Posterior cingulate gyrus (tissue), 11 donors: ENCODE measurements at places on chromosomes 5 and 9.

DNA sequence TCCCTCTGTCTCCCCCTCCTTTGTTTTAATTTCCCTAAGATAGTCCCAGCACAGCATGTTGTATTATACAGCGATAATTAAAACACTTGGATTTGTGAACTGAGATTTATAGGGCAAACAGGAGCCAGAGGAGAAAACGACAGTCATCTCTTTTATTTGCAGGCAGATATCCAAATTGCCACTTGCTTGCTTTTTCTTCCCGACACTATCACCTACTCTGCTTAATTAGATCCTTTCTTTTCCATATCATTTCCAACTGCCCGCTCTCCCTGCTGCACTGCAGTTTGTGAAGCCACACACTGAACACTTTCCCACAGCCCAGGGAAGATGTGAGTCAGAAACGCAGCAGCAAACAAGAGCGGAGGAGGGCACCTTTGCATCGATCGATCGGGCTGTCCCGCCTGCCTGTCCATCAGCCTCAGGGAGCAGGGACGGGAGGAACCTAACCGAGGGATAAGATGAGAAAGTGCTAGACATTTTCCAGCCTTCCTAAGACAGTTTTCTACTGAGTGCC, 35.8 kb upstream of the SPRY4 start:
- DNase-seq, result no peak

- DNase-seq, result no peak
Observed at GRCh38 chr5:6598351-6598900, 34.4 kb downstream of the NSUN2 start.

- DNase-seq, result no peak
Observed at GRCh38 chr5:127863610-127864395, 160.6 kb downstream of the CCDC192 start.

GRCh38 chr9:84239343-84239742, 101.2 kb downstream of the SLC28A3 start:
- no peak for DNase-seq

GRCh38 chr5:139181835-139182452, 16.2 kb downstream of the SIL1 start:
- DNase-seq, result no peak

DNA sequence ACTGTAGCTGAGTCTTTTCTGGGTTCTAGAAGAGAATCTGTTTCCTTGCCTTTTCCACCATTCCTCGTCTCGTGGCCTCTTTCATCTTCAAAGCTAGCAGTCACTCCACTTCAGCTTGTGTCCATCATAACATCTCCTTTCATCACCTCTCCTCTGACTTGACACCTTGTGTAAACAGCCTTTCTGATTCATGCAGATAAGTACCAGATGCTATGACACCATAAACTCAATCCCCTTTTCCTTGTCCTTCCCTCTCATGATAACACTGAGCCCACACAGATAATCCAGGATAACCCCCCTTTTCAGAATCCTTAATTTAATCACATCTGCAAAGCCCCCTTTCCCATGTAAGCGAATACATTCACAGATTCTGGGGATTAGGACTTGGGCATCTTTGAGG, 95.5 kb downstream of the SNX24 start:
- DNase-seq, result no peak

DNA sequence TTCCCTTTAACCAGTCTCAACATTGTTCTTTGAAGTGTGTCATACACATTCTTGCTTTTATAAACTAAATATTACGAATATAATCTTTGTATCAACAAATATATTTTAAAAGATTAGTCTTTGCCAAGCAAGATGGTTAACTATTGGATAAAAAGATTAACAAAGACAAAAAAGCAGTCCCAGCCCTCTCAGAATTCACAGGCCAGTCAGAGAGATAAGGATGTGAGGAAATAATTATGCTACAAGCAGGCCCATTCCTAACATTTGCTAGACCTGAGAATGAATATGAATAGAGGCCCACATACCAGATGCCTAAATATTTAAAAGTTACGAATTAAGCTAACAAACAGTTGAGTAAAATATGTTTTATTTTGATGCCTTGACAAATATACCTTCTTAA, 457.7 kb downstream of the CETN3 start:
- no peak for DNase-seq

GRCh38 chr5:103867857-103868598, 305.4 kb upstream of the NUDT12 start:
- no peak for DNase-seq

DNA sequence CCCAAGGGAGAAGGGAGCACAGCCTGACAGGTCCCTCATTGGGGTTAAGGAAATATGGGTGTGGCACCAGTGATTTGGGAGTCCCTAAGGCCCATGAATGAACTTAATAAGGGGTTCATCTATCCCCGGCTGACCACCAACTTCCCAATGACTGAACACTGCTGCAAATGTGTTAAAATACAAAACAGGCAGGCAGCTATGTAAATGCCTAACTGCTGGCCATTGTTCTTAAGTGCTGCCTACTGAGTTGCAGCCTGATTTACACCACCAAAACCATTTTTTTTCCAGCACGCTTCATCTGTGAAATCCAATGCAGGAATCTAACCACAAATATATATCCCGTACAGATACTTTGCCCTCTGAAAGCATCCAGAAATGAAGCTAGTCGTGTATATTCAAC, 478.5 kb downstream of the PTPRD start:
- DNase-seq, result no peak

DNA sequence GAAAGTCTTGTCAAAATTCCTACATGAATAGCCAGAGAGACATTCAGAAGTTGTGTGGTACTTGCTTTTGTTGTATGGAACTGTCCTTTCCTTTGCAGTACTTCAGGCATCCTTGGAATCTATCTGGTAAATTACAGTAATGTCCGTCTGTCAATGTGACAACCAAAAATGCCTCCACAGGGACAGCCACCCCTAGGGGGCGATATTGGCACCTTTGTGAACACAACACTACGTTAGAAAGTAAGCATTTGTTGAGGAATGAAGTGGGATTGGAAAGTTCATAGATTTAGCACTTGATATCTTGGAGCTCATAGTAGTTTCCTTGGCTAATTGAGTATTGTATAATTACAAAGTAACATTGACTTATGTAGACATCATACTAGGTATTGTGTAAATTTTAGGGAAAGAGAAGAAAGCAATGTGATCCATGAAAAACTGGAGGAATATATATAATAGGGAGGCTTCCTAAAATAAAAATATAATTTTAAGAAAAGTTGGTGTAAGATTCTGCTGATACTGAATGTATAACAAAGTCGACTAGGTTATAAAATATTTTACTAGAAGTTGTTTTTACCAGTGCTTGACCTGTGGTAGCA, 32.7 kb downstream of the TMEFF1 start:
- DNase-seq, result no peak

GRCh38 chr5:128649192-128649591, 111.1 kb upstream of the FBN2 start:
- no peak for DNase-seq

- DNase-seq, result no peak
Observed at GRCh38 chr5:38341056-38341455, 82.7 kb downstream of the EGFLAM start.

- DNase-seq, result no peak
Observed at GRCh38 chr5:6518298-6519057, 69.8 kb downstream of the UBE2QL1 start.

- DNase-seq, result no peak
Observed at GRCh38 chr9:83959061-83959460, 21.0 kb downstream of the HNRNPK start.

DNA sequence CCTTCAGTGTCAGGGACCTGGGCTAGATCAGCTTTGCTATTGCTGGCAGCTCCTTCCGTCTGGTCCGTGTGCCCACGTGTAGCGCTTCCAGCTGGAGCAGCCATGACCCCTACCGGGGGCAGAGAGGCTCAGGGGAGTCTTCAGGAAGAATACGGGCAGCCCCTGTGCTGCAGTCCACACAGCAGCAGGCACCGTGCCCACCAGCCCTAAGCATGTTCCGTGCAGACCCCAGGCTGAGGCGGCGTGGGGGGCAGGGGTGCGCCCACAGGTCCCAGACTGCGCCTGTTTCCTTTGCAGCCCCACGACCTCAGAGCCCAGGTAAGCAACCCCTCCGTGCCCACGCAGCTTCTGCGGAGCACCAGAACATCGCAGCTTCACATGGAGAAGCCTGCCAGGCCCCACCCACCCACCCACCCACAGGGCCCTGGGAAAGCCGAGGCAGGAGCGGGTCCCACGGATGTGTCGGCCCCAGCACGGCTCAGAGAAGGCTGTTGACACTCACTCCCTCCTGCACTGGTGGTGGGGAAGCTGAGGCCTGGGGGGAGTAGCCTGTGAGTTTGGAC, 83.1 kb downstream of the KCNT1 start:
- DNase-seq, result no peak

DNA sequence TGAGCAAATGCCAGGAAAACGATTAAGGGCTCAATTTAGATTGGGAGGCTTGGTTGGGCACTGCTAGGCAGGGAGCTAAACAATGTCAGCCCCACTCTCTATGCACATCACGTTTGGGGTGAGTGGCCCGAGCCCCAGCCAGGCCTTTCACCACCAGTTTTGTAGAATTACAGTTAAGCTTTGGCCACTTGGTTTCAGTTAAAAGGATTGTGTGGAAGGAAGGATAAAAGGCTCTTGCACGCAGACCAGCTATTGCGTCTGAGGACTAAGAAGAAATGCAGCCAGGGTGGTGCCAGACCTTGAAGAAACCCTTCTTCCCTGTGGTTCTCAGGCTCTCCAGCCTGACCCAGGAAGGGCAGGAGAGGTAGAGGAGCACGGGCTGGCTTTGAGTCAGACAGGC, 125.3 kb upstream of the SLC44A1 start:
- DNase-seq, result no peak

DNA sequence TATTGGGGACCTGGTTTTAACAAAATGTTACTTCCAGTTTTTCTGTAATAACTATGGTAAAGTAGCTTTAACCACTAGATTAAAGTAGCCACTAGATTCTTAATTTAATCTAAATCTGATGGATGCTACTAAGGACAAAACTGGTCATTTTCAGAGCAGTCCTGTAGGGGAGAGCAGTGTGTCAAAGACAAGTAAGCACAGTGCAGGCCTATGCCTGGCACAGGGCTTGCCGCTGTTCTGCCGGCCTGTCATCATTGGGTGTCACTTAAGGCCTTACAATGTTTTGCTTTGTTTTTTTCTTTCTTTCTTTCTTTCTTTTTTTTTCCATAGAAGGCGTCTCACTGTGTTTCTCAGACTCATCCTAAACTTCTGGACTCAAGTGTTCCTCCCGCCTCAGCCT, 53.0 kb upstream of the NXNL2 start:
- no peak for DNase-seq

GRCh38 chr5:172685091-172685490, 44.0 kb downstream of the NEURL1B start:
- no peak for DNase-seq

- DNase-seq, result peak; percentile 89
Observed at GRCh38 chr9:94639061-94639998, at the start of gene FBP1. TSS of gene FBP1 (minus strand) at chr9:94639518. CDS start at chr9:94639310, 208 bp downstream.

DNA sequence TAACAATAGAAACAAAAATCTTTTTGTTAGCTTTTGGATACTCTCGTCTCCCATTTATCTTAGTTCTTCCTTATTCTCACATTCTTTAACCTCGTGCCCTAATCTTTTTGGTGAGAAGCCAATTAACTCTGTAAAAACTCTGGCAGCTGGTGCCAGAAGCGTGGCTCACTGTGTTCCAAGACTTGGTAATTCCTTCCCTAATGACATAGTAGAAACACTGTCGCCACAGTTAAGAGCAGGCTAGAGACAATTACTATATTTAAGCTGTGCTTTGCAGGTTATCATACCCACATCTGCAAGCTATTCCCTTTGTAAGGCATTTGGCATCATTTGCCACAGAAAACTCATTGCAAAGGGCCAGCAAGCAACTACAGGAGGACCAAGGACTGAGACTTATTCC, 160.9 kb upstream of the PIK3R1 start:
- no peak for DNase-seq

DNA sequence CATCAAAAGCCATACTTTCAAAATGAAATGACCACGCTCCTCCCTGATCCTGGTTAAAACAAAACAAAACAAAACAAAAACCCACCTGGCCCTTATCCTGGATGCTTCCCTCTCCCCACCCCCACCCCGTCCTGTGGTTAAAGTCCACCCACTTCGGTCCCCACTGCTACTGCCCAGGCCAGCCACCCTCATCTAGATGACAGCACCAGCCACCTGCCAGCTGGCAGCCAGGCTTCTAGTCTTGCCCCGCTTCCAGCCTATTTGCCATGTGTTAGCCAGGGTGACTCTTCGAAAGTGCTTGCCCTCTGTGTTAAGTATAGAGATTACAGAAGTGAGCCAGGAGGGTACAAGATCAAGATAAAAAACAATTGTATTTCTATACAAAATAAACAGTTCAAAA, 27.5 kb upstream of the NCS1 start:
- no peak for DNase-seq

DNA sequence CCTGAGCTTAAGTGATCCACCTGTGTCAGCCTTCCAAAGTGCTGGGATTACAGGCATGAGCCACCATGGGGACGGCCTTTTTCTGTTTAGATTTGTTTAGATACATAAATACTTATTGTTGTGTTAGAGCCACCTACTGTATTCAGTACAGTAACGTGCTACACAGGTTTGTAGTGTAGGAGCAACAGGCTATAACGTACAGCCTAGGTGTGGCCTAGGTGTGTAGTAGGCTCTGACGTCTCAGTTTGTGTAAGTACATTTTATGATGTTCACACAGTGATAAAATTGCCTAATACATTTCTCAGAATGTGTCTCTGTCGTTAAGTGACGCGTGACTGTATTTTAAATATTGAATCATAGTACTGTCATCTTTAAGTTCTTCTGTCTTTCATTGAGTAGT, 84.1 kb downstream of the MELK start:
- DNase-seq, result no peak

- no peak for DNase-seq
Observed at GRCh38 chr5:148248894-148249293, 10.6 kb downstream of the MARCOL start.

DNA sequence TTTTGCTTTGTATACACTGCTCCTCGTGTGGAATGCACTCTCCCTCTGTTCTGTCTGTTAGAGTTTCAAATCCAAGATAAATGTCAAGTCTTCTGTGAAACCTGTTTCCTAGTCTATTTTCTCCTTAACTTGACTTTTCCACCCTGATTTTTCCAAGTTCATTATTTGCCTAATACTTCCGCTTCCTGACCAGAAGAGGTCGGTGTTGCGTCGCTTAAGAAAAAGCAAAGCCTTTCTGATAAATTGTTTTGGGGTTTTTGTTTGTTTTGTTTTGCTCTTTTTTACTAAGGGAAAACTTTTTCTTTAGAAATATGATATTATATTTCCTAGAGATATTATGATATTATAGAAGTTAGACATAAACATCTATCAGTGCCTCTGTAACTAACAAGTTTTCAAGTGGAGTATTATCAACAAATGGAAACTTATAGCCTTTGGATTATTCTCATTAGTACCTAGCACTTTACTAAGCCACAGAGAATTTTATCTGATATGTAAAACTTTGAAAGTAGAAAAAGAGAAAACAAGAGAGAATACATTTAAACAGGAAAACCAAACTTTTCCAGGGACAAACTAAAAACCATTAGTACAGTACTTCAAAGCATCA, 55.8 kb downstream of the PHAX start:
- DNase-seq, result no peak

GRCh38 chr5:171080186-171080938, 218.5 kb downstream of the RANBP17 start:
- no peak for DNase-seq
